ENCODE measurements at places on chromosomes 1 and 21.

GRCh38 chr1:237341391-237341790 lies 299.4 kb downstream of the RYR2 start:
- no peak for DNase-seq

DNA sequence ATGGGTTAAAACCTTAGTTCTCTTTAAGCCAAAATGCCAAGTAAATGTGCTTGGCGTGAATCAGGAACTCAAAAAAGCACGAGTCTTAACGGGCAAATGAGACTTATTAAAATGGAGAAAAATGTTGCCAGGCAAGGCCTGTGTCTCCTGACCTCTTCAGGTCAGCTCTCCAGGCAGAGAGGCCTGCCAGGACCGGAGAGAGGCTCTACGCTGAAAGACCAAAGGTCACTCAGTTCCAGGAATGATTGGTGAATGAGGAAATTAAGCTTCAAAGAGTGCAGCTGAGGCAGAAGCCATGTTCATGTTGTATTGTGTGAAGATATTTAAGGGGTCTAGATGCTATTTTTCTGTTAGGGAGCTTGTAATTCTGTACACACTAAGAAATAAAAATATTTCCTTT lies 66.6 kb downstream of the SPAG17 start:
- no peak for DNase-seq

DNA sequence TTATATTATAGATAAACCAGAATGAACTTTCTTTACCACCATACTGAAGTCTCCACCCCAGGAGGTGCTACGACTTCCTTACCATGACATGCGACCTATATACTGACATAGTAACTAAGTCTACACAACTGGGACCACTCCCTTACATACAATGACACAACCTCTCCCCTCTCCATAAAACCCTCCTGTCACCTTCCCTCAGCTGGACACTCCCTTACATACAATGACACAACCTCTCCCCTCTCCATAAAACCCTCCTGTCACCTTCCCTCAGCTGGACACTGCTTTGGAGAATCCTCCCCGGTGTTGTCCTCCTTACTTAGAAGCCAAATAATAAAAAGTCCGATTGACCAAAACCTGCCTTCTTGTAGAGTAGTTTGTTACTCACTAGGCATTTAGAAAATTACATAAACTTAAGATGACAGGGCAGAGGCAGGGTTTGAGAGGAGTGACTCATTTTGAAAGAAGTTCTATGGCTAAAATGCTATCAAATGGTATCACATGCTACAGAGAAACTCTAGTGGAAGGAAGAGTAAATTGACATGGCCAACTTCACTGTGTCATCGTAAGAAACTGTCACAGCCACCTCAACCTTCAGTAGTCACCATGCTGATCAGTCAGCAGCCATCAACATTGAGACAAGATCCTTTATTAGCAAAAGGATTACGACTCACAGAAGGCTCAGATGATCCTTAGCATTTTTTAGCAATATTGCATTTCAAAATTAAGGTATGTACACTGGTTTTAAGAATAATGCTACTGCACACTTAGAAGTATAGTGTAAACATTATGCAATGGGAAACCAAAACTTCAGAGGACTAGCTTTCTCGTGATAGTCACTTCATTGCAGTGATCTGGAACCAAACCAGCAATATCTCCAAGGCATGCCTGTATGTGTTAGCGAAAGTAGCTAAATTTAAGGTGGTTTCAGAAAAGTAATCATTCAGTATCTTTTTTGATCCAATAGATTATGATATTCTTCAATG lies 56.4 kb downstream of the AHCTF1 start:
- no peak for DNase-seq

GRCh38 chr21:29610779-29611360 lies 312.1 kb downstream of the BACH1 start:
- DNase-seq, result no peak

DNA sequence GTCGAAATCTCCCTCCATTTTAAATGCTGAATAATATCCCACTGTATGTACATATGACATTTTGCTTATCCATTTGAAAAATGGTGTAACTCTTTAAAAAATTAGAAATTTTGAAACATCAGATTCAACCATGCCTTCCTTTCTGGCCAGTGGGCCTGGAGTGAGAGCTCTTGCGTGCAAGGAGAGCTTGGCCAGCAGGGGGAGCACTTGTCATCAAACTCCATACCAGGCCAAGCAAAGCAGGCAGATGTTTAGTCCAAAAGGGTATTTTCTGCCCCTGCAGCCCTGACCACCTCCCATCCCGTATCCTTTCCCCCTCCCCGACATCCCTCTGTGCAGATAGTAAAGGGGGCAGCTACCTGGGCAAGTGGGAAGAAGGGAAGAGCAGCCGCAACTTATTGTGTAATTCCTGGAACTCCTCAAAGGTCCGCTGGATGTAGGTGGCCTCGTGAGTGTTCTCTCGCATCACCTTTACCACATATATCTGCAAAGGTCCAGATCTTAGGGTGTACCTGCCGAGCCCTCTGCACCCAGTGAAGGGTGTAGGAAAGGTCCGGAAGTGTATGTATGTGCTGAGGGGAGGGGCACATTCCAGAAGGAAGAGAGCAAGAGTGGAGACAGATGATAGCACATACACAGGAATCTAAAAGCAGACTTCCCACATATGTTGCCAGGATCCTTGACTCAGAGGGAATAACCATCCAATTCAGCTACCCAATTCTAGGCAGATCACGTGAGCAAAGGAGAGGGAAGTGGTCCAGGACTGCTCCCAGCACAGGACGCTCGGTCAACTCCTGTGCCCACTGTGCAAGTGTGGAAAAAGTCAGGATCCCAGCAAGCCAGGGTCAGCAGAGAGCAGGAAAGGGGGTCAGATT lies 19.9 kb upstream of the PPP1R15B start:
- peak; percentile 85 for DNase-seq

DNA sequence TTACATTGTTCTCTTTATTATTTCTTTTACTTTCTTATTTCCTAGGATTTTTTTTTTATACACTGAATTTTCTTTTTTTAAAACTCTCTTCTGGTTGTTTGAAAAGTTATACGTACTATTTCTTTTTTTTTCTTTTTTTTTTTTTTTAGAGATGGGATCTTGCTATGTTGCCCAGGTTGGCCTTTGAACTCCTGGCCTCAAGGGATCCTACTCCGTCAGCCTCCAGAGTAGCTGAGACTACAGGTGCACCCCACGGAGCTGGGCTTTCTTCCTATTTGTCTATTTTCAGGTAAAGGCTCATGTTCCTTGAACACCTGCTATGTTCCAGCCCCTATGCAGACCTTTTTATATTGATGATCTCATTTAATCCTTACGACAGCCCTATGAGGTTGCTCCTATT lies 29.4 kb upstream of the DYRK1A start:
- DNase-seq, result no peak

DNA sequence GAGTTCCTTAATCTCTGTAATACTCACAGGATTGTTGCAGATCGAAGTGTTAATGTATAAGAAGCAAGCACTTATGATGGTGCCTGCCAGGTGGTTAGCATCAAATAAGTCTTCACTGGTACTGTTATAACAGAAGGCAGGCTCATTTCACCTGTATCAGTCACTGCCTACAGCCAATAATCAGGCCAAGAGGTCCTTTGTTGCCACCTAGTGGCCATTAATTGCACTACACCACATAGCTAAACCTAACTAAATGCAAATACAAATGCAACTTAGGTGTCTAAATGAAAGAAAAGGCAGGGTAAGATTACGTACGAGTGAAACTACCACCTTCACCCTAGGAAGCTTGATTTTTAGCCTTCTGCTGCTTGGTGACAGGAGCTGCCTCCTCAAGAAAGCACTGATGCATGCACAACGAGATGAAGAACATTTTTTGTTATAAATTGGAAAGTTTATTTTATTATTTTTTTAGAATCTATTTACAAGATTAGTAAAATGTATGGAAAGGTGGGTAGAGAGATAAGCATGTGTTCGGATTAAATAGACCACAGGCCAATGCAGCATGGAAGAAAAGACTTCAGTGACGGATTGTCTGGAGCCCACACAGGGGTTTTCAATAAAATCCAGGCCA lies 334.8 kb upstream of the CAMK1G start:
- DNase-seq, result peak; percentile 30

- no peak for DNase-seq
Observed at GRCh38 chr1:3477241-3477995, 23.0 kb downstream of the ARHGEF16 start.

GRCh38 chr21:26881504-26882228 lies 36.5 kb upstream of the ADAMTS1 start:
- DNase-seq, result no peak

DNA sequence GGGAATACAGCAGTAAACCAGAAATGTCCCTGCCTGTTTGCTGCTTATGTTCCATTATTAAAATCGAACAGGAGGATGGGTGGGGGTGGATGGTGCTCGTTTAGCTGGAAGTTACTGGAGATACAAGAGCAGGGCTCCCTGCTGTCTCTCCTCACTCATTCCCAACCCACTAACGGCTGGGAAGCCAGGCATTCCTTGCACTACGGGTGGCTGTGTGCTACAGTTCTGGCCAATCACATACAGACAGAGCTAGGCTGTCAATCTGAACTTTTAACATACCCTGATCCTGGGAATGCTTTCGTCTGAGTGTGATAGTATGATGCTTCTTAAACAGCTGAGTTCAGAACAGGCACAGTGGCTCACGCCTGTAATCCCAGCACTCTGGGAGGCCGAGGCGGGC lies 7.0 kb downstream of the SIPA1L2 start:
- no peak for DNase-seq

GRCh38 chr1:111958075-111958474 lies 31.4 kb downstream of the KCND3 start:
- DNase-seq, result no peak

GRCh38 chr1:228737601-228738041 lies 2.3 kb downstream of the RHOU start:
- no peak for DNase-seq

DNA sequence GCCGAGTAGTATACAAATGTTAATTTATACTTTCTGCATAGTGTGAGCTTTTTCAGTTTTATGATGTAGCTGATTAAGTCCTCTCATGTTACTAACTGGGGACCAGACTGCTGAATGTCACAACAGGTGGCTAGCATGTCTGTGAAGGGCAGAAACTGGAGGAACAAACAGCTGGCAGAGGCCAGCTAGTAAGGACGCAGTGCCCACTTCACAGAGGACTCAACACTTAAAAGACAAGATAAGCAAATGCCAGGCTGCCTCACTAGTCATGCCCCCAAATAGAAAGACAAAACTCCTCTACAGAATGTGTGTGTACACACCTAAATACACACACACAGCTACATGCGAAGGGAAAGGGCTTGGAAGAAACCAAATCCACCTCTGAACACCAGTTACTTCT lies 73.8 kb upstream of the ZNF678 start:
- no peak for DNase-seq

DNA sequence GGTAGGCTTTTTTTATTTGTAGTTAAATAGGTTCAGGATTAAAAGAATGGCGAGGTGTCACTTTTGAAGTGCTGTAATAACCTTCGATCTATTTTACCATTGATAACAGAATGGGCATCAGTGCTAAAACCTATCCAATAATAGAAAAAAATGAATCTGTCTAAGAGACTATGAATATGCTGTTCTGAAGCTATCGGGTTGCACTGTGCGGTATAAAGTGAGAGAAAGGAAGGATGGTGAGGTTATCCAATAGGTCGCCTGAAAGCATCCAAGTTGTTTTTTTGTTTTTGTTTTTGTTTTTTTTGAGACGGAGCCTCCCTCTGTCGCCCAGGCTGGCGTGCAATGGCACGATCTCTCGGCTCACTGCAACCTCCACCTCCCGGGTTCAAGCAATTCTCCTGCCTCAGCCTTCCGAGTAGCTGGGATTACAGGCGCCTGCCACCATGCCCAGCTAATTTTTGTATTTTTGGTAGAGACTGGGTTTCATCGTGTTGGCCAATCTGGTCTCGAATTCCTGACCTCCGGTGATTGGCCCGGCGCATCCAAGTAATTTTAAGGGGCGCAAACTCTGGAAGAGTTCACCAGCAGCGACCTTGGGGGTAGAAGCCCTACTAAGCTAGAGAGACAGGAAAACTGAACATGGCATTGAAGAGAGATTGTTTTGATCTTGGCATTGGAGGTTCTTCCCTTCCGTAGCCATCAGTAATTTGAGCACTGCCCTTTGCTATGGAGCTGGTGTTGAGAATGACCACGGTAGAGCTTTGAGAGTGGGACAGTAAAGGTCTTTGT lies 8.7 kb upstream of the MDM4 start:
- DNase-seq, result no peak

- DNase-seq, result no peak
Observed at GRCh38 chr1:198794498-198794897, 155.7 kb downstream of the PTPRC start.

GRCh38 chr1:73898540-73898939 lies 299.4 kb downstream of the LRRIQ3 start:
- DNase-seq, result no peak

DNA sequence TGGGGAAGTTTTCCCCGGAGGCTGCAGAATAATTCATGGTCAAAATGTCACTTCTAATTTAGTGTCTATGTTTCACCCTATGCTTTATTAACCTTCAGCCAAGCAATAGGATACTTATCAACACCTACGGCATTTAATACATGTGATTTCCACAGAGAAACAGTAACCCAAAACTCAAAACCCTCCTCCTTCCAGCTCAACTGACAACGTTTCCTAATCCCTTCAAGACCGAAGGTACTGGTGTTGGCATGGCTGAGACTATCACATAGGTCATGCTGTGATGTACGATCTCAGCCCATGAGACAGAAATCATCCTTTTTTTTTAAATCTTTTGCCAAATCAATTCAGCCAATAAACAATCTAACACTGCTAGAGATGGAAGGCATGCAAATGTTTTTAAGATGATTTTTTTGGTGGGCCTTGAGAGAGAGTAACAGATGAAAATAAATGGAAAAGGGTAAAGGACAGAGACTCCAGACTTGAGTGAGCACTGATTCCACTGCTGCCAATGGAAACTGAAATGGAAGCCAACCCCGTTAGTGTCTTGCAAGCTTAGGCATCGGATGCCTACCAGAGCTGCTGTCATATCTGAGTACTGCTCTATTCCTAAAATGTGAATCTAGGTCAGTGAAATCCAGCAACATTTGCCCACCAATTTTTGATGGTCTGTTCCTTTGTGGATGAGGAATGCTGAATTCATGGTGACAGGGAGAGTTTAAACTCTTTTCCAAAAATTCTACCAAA lies 63.4 kb upstream of the BCL10 start:
- no peak for DNase-seq

DNA sequence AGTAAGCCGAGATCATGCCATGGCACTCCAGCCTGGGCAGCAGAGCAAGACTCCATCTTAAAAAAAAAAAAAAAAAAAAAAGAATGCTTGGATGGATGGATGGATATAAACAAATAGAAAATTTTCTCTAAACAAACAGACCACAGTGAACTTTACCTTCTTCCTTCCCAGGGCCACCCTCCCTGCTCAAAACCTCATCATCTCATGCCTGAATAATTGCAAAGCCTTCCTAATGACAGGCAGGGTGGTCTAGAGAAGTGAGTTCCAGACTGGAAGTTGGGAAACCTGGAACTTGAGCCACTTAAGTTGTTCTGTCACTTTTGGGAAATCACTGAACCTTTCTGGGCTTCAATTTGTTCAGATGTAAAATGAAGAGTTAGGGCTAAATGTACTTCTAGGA lies 17.6 kb downstream of the ATP2B4 start:
- no peak for DNase-seq

DNA sequence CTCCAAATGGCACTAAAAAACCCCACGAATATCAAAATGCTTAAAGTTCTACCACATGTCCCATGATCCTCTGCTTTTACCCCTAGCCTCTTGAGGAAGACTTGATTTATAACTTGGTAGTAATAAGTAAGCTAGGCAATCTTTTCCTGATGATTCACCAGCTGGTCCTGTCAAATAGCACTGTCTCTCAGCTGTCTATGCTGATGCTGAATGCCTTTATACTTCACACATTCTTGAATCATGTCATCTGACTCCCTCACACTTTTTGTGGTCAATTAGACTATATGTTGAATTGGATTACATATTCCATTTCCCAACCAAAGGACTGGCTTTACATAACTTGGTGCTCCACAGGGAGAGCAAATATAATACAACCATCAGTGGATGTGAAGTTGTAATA lies 16.6 kb downstream of the C21orf91 start:
- DNase-seq, result no peak
